GM04504 (cell line): ENCODE measurements at places on chromosomes 3 and 15.

DNA sequence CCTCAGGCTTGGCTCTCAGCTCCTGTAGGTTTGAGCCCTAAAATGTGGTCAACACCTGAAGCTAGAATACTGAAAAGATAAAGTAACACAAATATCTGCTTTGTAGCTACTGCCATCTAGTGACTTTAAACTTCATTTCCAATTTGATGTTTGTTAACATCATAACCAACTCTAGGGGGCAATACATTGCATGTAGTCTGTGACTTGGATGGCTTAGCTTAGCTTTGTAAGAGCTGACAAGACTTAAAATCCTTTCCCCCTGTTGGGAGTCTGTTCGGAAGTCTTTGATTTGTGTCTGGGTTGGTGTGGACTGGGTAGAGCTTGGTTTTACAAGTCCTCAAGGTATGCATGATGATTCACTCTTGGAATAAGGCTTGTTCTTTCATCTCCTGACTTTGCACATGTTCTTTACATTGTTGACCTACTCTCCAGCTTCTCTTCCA is 51.7 kb downstream of the SCN11A start:
- peak; percentile 31 for DNase-seq

- no peak for DNase-seq
Observed at GRCh38 chr3:15683253-15683652, 81.7 kb downstream of the BTD start.

DNA sequence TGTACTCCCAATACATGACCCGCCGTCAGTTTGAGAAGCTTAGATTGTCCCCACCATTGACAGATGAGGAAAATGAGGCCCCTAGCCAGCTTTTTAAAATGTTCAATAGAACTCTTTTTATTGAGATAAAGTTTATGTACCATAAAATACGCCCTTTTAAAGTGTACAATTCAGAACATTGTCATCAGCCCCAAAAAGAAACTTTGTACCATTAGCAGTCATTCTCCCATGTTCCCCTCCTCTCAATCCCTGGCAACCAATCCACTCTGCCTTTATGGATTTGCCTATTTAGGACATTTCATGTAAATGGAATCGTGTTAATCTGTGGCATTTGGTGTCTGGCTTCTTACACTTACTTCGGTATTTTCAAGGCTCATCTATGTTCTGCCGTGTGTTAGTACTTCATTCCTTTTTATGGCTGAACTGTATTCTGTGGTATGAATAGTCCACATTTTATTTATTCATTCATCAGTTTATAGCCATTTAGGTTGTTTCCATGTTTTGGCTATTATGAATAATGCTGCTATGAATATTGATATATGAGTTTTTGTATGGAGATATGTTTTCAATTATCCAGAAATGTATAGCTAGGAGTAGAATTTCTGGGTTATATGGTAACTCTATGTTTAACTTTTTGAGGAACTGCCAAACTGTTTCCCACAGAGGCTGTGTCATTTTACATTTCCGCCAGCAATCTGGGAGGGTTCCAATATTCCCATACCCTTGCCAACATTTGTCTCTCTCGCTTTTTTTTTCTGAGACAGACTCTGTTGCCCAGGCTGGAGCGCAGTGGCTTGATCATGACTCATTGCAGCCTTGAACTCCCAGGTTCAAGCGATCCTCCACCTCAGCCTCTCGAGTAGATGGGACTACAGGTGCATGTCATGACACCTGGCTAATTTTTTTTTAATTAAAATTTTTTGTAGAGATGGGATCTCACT is 15.3 kb upstream of the PTPN23 start:
- DNase-seq: peak; percentile 73

DNA sequence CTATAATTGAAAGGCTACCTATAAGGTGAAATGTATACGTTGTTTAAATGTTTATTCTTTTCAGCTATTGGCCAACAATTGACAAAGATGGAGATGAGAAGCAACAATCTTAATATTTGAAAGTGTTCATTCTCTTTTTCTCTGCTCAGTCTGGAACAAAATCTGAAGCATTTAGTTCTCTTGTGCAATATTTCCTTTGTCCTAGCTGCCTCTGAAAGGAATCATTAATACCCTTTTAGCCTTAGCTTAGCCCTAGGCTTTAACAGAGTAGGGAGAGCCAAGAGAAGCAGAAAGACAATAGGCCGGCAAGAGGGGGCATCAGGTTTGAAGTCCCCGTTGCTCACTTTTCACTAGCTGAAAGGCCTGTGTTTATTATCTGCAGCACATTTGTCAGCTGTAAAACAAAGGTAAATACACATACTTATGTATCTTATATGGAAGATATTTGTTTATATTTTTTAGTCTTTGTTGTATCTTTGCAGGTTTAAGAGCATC is 422.5 kb upstream of the SEMA6D start:
- DNase-seq: no peak

GRCh38 chr15:46420990-46421389 is 786.2 kb downstream of the SQOR start:
- DNase-seq: no peak

GRCh38 chr15:46442901-46443590 is 808.2 kb downstream of the SQOR start:
- peak; percentile 24 for DNase-seq
